Left ventricle myocardium superior (tissue), 1 donor: ENCODE measurements at places on chromosomes 12 and 14.

- no peak for DNase-seq
Measured at GRCh38 chr14:92797935-92798653, 4.0 kb downstream of the GOLGA5 start.

DNA sequence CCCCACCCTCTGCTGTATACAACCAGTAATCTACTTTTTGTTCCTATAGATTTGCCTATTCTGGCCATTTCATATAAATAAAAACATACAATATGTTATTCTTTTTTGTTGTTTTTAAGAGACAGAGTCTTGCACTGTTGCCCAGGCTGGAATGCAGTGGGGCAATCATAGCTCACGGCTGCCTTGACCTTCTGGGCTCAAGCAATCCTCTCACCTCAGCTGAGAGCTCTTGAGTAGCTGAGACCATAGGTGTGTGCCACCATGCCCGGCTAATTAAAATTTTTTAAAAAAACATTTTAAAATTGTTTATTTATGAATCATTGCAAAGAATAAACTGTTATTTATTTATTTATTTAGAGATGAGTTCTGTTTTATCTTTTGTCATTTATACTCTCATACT, 11.6 kb downstream of the PTGR2 start:
- DNase-seq: no peak

- DNase-seq: no peak
Measured at GRCh38 chr12:91633206-91633605, 450.6 kb upstream of the DCN start.

GRCh38 chr14:84064316-84065125, 1465.4 kb upstream of the FLRT2 start:
- DNase-seq: no peak

DNA sequence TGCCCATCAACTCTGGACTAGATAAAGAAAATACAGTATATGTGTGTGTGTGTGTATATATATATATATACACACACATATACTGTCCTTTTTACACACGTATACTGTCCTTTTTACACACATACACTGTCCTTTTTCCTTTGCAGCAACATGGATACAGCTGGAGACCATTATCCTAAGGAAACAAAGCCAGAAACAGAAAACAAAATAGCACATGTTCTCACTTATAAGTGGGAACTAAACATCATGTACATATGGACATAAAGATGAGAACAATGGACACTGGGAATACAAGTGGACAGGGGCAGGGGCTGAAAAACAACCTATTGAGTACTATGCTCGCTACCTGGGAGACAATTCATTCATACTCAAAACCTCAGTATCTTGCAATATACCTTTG, 23.7 kb downstream of the VDR start:
- DNase-seq: no peak

DNA sequence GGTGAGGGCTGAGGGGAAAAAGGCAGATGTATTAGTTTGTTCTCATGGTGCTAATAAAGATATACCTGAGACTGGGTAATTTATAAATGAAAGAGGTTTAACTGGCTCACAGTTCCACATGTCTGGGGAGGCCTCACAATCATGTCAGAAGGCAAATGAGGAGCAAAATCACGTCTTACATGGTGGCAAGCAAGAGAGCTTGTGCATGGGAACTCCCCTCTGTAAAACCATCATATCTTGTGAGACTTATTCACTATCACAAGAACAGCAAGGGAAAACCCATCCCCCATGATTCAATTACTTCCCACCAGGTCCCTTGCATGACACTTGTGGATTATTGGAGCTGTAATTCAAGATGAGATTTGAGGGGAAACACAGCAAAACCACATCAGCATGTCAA, 1220.9 kb downstream of the GALC start:
- no peak for DNase-seq

- DNase-seq: no peak
Measured at GRCh38 chr12:132218527-132218875, 74.2 kb downstream of the NOC4L start.

DNA sequence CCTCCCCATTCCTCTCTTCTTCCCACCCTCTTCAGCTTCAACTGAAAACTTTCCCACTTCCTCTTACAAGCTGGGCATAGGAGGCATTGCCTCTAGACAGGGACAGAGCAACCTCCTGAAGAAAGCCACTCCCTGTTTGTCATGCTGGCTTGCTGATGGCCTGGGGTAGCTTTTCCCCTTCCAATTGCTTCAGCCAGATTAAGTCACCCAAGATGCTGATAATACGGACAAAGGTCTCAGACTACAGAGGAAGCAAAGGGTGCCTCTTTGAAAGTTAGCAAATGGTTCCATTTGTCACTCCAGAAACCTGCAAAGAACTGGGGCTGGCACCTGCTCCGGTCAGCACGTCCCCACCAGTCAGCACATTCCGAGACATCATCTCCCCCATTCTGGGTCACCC, 6.0 kb downstream of the KRT2 start:
- no peak for DNase-seq

GRCh38 chr12:29167445-29167844, 18.4 kb downstream of the FAR2 start:
- DNase-seq: no peak
